Daoy (cell line): ENCODE measurements at places on chromosomes 4 and X. TPM values are rescaled to one million over a fixed set of nuclear protein-coding genes. Genes with fewer than 3 reads are reported as not detected.

- DNase-seq = no peak
Measured at GRCh38 chr4:97548186-97548585, 595.1 kb downstream of the STPG2 start.

DNA sequence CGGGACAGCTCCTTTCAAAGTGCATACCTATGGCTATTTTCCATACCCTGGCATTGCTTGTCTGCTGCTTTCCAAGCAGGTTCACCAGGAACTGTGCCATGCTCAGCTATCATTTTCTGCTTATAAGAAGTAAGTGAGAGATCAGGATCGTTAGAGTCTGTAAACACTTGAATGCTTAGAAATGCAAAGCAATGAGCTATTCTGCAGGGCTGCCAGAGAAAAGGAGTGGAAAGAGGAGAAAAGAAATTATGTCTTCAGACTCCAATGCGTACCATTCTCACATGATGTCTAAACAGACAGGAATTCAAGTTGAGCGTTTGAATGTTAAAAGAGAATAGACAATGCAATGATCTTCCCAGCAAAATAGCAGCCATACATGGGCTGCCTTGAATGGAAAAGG is 245.5 kb upstream of the SLC7A11 start:
- no peak for DNase-seq

DNA sequence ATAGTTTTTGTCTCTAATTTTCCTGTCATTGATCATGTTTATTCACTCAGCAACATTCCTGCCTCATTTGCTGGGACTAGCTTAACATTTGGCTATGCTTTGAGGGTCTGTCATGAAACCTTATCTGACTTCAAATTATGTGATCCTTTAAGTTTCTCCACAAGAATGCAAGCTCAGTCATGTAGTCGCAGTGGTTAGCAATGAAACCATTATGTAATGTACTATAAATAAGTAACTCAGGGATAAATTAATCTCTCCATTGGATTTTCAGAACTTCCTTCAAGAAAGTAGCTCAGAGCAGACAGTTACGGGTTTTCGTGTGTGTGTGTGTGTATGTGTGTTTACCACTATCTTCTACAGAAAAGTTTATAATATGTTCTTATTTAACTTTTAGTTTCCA is 993.6 kb downstream of the ADGRL3 start:
- no peak for DNase-seq

GRCh38 chrX:134760650-134761049 is 102.4 kb upstream of the PLAC1 start:
- DNase-seq = no peak

DNA sequence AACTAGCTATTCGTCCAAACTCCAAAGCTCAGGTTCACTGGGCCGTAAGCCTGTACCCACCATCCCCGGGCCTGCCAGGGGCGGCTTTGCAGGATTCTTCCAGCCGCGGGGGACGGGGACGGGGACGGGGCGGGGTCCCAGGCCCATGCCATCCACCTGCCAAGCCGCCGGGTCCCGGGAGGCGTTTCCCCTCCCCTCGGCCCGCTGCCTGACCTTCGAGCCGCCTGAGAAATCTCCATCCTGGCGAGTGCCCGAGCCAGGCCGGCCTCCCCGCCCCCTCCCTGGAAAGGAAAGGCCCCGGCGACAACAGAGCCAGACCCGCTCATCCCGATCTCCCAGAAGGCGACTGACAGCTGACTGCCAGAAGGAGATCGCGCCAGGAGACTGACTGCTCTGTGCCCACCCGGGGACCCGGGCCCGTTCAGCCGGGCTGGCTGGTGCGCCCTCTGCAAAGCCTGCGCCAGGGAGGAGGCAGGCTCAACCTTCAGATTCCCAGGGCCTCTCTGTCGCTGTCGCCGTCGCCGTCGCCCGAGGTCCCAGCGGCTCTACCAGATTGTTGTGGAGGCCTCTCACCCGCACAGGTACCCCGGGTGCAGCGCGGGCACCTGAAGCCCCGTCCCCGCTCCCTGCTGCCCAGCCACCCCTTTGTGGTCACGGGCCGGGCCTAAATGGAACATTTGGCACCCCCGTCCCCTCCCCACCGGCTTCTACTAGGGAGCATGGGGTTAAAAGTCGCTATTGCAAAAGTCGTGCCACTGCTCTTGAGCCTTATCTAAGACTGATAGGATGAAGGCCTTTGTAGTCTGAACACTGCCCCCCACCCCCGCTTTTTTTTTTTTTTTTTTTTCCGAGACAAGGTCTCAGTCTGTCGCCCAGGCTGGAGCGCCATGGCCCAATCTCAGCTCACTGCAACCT is at the start of gene RGN:
Gene RGN (plus strand): TSS at position 315 of the 915 bp plus-strand sequence. CDS start 2,702 bp downstream, outside the sequence.
- no peak for DNase-seq

DNA sequence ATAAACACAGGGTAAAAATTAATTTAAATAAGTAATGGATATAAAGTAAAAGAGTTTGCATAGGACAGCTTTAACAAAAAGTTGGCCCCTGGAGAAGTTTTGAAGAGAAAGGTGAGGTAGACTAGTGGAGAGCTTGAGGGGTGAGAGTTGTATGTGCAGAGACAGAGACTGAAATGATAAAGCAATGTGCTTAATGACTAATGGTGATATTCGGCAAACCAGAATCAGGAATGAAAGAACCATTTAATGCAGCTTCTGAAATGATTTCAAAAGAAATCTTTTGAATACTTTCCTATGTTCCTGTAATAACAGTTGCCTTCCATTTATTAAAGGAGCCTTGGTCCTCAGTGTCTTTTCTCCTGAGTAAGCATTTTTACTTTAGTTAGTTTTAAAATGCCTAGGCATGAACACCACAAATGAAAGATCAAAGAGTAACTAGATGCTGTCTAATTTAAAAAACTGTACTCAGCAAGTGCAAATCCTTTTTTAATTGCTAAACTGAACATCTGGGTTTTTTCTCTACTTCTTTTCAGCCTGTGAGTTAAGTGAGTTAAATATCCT is 28.5 kb downstream of the CAMK2D start:
- no peak for DNase-seq

DNA sequence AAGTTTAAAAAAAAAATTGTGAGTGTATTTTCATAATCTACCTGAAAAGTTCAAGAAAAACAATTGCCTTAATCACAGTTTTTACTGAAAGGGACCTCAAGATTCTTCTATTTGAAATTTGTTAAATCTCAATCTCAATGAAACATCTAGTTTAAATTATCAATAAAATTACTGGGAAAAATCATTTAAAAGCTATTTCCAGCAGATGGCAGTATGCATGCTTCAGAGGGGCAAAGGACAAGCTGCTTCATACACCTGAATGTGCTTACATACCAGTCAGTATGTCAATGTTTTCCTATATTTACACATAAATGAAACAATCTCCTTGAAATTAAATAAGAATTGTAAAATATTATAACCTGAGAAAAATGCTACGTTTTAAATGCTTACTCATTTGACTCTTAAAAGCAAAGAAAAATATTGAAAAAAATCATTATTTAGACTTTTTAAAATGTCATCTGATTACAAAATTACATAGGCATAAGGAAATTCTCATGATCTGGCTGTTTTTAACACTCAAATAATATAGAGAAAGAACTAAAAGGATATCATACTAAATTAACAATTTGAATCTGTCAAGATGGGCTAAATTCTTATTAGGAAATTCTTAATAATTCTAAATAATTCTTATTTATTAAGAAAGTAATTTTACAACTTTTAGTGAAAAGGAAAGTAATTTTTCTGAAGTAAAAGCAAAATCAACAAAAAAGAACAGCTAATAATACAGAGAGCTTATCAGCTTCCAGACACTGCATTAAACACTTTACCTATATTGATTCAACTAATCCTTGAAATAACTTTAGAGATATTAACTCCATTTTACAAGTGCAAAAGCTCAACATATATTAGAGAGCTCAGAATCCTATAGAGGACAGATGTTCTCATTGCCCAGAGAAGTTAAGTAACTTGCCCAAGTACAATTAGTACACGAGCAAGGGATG is 242.1 kb downstream of the ADAMTS3 start:
- no peak for DNase-seq

GRCh38 chr4:46878641-46879040 is 30.4 kb downstream of the COX7B2 start:
- peak; percentile 31 for DNase-seq

DNA sequence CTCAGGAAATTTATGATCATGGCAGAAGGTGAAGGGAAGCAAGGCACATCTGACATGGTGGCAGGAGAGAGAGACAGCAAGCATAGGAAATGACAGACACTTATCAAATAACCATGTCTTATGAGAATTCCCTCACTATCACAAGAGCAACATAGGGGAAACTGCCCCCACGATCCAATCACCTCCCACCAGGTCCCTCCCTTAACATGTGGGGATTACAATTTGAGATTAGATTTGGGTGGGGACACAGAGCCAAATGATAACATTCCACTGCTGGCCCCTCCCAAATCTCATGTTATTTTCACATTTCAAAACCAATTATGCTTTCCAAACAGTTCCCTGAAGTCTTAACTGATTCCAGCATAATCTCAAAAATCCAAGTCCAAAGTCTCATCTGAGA is 8.2 kb upstream of the TMA16 start:
- no peak for DNase-seq

DNA sequence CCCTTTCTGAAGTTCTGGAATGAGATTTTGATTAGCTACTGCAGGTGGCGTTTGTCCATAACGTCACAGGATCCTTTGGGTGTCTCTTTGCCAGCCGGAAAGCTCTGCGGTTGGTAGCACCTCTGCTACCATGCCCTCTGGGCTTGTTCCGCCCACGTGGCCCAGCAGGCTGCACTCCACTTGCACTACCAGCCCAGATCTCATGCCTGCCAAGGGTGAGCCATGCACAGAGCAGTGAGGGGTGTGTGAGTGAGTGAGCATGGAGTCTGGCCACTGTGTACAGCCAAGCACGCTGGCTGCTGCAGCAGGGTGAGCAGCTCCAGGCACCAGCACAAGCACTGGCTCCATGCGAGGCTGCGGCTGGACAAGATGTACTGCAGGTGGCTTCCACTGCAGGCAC is 6.6 kb upstream of the HNRNPD start:
- no peak for DNase-seq

GRCh38 chr4:39950861-39951481 is 26.7 kb downstream of the PDS5A start:
- DNase-seq = no peak

DNA sequence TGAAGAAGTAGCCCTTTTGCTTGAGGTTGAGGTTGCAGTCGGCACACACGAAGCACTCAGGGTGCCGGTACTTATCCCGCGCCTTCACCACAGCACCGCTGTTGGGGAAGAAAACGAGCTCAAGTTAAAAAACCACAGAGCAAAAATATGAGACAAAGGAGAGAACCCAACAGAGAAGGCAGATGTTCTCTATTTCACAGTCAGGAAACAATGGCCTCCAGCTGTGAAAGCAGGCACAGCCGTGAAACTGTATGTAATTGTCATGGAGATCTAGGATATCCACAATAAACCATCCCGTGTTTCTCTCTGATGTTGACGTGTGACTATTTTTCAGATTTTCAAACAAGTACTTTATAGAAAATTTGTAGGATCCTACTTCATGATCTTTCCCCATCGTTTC is 30.9 kb upstream of the CCDC110 start:
- no peak for DNase-seq

GRCh38 chr4:14335872-14336271 is 666.4 kb upstream of the CPEB2 start:
- DNase-seq = no peak

GRCh38 chr4:106320235-106320634 is 3.9 kb downstream of the AIMP1 start:
- DNase-seq = no peak

DNA sequence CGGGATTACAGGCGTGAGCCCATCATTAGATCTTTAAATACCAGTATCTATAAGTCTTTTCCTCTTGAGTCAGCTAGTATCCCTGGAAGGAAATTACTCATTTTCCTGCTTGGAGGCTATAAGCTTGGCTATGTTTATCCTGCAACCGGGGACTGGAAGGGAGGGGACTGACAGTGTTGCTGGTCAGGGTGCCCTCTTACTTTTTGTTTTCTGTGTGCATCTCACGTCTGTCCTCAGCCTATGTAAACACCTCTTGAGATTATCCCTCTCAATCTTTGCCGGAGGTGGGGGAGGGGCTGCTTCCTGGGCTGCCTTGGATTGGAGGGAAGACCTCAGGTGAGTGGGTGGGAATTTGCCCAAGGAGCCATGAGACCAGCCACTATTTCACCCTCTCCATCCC is 37.0 kb downstream of the HTT start:
- DNase-seq = peak; percentile 43

DNA sequence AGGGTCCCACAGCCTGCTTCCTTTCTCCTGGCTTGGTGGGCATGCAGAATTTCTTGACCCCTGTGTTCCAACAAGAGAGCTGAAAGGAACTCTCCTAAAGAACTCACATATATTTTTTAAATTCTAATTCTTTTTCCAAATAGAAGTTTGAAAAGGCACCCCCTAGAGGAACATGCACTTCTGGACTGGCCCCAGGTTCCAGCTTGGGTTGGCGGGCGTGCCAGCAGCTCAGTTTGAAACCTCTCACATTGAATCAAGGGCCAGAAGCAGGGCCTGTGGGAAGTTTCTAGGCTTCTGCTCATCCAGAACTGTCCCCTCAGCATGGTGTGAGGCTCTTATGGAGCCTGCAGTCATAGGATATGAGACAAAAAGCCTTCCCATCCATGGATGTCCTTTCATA is 132.6 kb downstream of the ATG4A start:
- DNase-seq = no peak

- DNase-seq = no peak
Measured at GRCh38 chr4:21722157-21722839, 226.3 kb downstream of the KCNIP4 start.

DNA sequence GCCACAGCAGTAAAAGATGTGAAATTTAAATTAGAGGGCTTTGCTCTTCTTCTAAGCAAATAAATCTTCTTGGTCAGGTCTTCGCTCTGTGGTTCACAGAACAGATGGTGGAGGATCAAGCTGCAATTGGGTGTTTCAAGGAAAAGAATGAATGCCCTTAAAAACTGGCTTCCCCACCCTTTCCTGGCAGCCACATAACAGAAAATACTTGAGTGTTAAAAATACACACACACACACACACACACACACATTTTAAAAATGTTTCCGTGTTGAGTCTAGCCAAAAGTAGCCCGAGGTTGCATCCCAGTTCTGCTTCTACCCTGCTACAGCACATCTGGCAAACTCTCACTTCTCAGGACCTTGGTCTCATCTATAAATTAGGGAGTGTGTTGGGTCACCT is 56.7 kb upstream of the FGFBP2 start:
- no peak for DNase-seq

GRCh38 chrX:142804085-142804484 is 221.6 kb upstream of the SPANXN4 start:
- DNase-seq = no peak

- DNase-seq = no peak
Measured at GRCh38 chrX:30680618-30681017, 27.4 kb downstream of the GK start.

- DNase-seq = no peak
Measured at GRCh38 chr4:48575964-48576363, 85.9 kb downstream of the ZAR1 start.

GRCh38 chrX:39477031-39477761 is 620.6 kb downstream of the BCOR start:
- DNase-seq = no peak

- DNase-seq = no peak
Measured at GRCh38 chr4:58261526-58261925, 1151.3 kb upstream of the IGFBP7 start.

The TCEAL2 gene
- 9.1 and 16.8 TPM in 2 replicates for total RNA-seq

The DDX53 gene
- 1.3 and 1.7 TPM in 2 replicates for total RNA-seq

The LEF1 gene
- 17.1 and 19.7 TPM in 2 replicates for total RNA-seq

The LINC00632 gene
- 0.06 and 0.17 TPM in 2 replicates for total RNA-seq

The EFHC2 gene
- total RNA-seq = 0.51 TPM in 1 of 2 replicates, not detected in the other

The MPC1L gene
- total RNA-seq = not detected in 2 replicates

The HS3ST1 gene
- not detected in 2 replicates for total RNA-seq

The HAND2 gene
- 2.2 and 2.5 TPM in 2 replicates for total RNA-seq

The SOWAHB gene
- total RNA-seq = not detected in 2 replicates

The ELF4 gene
- total RNA-seq = 15.6 and 18.3 TPM in 2 replicates
